SHP77 (cell line): ENCODE measurements at places on chromosomes 6 and 20.

DNA sequence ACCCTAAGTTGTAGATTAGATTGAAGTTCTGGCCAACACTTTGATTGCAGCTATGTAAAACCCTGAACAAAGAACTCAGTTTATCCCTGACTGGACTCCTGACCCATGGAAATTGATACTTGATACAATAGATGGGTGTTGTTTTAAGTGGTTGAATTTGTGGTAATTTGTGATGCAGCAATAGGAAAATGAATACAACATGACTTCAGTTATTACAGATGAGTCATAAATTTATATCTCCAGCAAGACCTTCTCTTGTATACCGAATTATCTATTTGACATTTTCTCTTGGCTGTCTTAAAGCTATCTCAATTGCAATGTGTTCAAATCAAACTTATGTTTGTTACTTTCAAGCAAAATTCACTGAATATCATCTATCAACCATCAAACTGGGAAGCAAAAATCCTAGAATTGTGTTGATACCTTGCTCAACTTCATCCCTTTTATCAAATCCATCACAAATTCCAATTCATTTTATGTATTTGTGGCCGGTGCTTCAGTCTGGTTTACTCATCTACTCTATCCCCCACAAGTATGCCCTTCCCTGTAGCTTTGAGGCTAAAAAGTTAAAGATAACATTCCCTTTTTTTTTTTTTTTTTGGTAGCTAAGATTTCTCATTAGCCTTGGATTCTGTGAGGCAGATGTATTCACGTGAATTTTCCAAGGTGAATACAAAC, 129.4 kb upstream of the CENPW start:
- DNase-seq, result no peak

DNA sequence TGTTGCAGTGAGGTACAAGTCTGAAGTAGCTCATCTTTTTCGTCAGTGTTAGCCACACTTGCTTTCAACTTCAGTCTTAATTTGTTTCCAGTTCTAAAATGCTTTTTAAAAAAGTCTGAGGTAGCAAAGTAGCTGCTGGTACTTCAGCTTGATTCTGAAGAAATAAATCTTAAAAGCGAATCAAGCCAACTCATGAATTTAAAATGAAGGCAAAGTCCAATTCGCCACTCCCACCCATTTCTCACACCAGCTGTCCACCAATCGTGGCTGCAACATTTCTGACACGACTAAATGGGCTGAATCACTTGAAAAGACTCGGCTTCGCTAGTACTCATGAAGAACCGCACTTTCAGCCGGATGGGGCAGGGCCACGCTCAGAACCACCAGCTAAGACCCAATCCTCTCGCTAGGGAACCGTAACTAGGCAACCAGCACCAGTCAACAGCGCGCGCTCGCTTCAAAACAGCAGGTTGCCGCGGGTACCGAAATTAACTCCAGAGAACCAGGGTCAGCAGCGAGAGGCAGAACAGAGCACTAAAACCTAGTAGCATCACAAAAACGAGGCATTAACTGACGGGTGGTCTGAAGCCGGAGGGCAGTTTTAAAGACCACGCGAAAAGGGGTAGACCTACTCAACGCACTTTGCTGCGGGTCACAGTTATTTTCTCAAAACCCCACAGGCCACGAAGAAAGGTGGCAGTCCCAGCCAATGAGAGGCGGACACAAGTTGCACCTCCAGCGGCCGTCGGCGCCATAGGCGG, 900 bp downstream of the BCLAF1 start:
- DNase-seq, result no peak

DNA sequence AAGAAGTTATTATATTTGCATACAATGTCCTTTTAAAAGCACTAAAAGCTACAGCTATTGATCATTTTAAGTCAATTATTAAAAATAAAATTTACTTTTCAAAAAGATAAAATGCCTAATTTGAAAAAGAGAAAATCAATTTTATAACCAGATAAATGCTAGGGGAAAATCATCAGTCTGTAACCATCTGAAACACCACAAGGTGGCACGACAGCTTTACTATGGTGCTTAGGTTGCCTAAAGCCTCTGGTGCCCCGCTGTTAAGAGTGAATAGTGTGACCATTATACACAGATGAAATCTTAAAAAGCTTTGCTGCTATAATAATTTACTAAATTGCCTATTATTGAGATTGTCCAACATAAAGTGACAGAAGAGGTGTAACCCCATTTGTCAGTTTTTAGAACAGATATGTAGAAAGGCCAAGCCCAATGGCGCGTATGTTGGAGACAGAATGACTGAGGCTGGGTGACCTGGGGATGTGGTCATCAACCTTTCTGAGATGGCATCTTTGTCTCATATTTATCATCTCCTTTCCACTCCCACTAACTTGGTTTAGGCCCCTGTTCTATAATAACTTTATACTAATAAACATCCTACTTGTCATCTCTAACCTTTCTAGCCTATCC, 100.8 kb downstream of the MOXD1 start:
- DNase-seq, result peak; percentile 31

GRCh38 chr20:10067321-10067720, 32.5 kb downstream of the ANKEF1 start:
- DNase-seq, result no peak

- no peak for DNase-seq
These were observed 68.1 kb upstream of the CEP85L start for GRCh38 chr6:118719351-118720124.

DNA sequence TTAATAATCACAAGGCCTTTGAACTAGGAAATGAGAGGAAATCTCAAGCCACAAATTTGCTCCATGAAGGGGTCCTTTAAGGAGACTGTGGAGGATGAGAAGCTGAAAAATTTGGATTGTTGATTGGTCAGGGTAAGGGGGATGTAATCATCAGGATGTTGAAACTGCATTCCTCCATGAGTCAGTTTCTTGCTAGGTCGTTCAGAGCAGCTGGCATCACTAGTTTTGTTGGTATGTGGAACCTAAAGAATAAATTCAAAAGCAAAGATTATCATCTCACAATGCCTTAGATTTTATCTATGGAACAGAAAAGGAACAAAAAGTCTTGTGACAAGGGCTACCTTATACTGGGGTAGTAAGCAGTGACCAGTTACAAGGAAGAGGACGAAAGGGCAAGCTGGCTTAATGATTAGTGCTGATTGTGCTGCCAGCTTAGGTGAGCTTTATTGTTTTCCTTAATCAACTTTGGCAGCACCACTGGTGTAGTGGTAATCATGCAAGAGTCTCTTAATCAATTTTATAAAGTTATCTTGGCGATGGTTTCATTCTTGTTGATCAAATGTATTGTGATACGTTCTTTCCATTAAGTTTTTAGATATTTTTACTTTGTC, 36.6 kb downstream of the CRISP2 start:
- no peak for DNase-seq

- no peak for DNase-seq
These were observed 5.7 kb upstream of the PXDC1 start for GRCh38 chr6:3757241-3757641.

DNA sequence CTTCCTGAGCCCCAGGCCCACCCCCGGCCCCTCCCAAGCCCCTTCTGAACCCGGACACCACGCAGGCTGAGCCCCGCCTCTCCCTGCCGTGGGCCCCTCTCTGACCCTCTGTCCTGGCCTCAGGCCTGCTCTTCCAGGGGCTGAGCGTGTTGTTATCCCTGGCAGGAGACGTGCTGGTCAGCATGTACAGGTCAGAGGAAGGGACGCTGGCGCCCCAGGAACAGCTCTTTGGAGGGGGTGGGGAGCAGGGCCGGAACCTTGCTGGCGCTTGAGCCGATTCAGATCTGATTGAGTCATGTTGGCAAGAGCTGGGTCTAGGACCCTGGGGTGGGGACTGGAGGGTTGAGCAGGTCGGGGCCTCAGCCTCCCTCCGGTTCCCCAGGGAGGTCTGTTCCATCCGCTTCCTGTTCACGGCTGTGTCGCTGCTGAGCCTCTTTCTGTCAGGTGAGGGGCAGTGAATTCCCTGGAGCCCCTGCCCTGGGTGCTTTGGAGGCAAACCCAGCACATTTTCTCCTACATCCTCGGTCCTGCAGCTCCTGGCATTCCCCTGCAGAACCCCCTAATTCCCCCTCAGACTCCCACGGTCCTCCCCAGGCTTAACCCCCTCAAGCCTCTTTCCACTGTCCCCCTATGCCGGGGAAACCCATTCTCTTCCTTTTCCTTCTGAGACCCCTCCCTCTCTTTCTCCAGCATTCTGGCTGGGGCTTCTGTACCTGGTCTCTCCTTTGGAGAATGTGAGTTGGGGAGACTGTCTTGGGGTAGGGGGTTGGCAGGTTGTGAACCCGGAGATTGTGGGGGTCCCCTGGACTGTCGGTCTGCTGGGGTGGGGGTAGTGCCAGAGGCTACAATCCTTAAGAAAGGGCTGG, 2.0 kb downstream of the SPAG4 start:
- peak; percentile 83 for DNase-seq

DNA sequence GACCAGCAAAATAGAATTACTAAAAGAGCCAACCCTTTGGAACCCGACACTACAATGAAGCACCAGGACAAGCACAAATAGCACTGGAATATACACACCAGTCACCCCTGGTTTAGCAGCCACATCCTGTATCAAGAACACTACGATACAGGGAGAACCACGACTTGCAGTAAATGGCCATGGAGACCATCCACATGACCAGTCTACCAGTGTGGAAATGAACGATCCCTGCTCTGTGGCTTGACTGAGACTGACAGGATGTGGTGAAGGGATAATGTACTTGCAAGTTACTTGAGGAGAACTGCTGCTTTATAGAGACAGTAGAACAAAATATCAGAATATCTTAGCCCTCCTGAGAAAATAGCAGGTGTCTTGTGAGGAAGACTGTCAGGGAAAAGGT, 169.6 kb downstream of the COL9A1 start:
- no peak for DNase-seq

GRCh38 chr6:167211881-167212712, 54.3 kb upstream of the GPR31 start:
- DNase-seq, result no peak

DNA sequence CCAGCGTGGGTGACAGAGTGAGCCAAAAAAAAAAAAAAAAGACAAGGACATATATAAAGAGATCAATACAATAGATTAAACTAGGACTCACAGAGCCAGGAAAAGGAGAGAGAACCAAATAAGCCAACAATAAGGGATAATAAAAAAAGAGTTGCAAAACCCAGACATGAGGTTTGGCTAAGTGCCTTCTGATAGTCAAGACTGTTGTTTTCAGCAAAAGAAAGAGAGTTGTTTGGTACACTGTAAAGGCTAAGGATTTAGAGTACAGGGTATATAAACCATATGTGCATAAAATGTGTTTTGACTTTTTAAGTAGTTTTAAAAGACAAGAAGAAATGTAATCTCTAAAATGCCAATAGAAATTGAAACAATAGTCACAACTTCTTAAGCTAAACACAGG, 42.8 kb downstream of the RPF2 start:
- no peak for DNase-seq

GRCh38 chr6:46352541-46353268, 138.5 kb downstream of the RCAN2 start:
- no peak for DNase-seq

DNA sequence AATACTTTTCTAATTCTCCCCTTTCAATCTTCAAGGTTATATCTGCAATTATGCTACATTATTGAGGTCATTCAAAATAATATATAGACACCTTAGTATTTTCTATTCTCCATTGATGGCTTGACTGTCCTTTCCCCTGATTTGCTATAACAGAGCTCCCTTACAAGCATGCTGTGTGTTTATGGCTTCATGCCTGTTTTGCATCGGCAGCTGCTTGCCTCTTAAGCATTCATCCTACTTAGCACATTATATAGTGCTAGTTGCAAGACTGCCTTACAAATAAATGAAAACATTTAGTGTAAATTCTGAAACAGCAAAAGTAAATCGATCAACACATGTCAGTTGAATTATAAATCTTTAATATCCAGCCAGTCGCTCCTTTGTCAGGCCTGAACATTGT, 476.2 kb upstream of the POU3F2 start:
- no peak for DNase-seq

- no peak for DNase-seq
These were observed 94.4 kb upstream of the PRDM1 start for GRCh38 chr6:105991561-105992314.

- DNase-seq, result no peak
These were observed 289 bp downstream of the FOXP4 start for GRCh38 chr6:41546475-41546865.

GRCh38 chr6:44898296-44898930, 429.7 kb upstream of the RUNX2 start:
- no peak for DNase-seq

GRCh38 chr6:25889877-25890853, 16.1 kb upstream of the SLC17A3 start:
- DNase-seq, result peak; percentile 22

DNA sequence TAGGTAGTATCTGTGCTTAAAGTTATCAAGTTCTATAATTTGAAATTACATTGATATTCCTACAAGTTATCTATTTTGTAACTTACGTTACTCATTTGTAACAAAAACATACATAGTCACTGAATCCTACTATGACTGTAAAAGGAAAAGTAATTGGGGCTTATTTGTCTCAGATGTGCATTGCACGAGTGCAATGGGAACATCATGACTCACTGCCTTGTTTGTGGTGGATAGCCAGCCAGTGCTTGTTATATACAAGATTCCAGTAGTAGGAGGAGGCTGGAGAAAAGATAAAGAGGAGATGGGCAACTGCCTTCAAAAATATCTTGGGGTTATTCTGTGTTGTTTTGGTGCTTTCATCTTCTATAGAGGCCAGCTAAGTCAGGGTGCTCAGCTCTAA, 164.1 kb downstream of the RNF144B start:
- DNase-seq, result no peak

- DNase-seq, result no peak
These were observed 88.4 kb downstream of the OLIG3 start for GRCh38 chr6:137405806-137406205.

DNA sequence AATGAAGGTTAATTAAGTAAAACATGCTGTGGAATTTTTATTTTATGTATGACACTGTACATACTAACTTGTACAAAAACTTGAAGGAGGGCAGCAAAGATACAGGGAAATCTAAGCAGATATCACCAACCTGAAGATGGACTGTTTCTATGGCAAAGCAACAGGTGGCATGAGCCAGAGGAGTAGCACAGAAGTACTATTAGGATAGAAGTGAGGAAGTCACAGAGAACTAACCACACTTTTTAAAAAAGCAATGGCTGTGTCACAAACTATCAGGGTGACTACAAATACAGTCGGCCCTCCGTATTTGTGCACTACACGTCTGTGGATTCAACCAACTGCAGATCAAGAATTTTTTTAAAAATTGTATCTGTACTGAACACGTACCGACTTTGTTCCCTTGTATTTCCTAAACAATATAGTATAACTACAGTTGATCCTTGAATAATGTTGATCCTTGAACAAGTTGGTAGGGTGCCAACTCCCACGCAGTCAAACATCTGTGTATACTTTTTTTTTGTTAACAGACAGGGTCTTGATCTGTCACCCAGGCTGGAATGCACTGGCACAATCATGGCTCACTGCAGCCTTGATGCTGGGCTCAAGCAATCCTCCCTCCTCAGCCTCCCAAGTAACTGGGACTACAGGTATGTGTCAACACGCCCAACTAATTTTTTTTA, 61.0 kb downstream of the NUDT3 start:
- no peak for DNase-seq

DNA sequence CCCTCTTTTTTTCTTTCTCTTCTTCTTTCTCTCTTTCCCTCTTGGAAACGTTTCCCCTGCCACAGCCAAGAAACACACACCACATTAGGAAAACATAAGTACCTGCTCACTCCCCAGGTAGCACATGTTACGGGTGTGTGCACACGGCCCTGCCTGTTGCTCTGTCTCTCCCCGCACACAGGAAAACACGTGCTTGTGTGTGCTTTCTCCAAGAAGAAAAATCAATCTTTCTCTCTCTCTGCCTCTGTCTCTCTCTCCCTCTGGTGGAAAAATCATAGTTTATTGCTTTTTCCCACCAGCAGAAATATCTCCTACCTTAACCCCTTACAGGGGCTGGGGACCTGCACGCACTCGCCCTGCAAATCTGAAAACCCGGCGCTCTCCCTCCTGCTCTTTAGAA, 102.3 kb downstream of the EDN3 start:
- DNase-seq, result peak; percentile 21
